ENCODE measurements at places on chromosomes 7 and 10. TPM values are rescaled to one million over a fixed set of nuclear protein-coding genes. Genes with fewer than 3 reads are reported as not detected.

SYT15 gene
- 1.5 TPM for total RNA-seq

DNA sequence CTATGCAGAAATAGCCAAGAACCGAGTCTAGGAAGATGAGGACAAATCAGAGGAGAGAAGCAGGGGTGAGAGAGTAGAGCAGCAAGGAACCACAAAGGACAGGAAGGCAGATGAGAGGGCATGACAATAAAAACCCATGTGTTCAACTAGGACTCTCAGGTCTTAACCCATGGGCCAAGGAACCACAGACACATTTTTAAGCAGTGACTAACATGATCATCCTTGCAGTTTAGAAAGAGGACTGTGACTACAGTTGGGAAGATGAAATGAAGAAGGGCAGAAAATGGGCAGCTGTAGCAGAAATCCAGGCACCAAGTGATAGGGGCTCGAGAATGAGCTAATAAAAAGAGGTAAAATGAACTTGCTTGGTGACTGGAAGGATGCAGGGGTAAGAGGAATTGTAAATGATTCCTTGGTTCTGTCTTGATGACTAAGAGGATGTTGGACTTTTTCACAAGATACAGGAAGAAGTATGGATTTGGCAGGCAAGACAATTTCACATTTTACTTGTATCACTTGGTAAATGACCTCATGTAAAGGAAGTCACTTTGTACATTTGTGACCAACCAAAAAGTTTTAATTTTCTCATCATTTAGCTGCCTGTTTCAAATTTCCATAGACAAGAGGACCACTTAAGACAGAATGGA, 22.8 kb downstream of the SGMS1 start:
- H3K36me3 ChIP-seq = peaks cover 3% of the 10 kb centered on the region
- no peak overlapping the region for H3K4me3 ChIP-seq
- no peak for DNase-seq
- no peak overlapping the region for H3K27ac ChIP-seq

DNA sequence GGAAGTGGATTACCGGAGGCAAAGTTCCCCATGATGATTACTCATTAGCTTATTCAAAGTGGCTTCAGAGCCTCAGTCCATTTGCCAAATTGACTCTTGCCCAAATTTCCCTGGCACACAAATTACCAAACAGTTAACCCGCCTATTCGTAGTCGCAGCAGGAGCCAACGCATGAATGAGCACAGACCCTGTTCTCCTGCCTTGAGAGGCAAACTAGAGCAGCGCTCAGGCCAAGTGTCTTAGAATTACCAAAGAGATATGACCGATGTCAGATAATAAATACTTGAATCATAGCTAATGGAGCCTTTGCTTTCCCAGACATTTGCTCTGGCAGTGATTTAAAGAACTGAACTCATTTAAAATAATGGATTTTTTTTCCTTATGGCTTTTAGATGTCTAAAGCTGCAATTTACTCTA, 64.9 kb downstream of the CTTNBP2 start:
- no peak for DNase-seq
- no peaks in the 10 kb centered on the region for H3K27me3 ChIP-seq
- H3K4me3 ChIP-seq = no peak overlapping the region

DNA sequence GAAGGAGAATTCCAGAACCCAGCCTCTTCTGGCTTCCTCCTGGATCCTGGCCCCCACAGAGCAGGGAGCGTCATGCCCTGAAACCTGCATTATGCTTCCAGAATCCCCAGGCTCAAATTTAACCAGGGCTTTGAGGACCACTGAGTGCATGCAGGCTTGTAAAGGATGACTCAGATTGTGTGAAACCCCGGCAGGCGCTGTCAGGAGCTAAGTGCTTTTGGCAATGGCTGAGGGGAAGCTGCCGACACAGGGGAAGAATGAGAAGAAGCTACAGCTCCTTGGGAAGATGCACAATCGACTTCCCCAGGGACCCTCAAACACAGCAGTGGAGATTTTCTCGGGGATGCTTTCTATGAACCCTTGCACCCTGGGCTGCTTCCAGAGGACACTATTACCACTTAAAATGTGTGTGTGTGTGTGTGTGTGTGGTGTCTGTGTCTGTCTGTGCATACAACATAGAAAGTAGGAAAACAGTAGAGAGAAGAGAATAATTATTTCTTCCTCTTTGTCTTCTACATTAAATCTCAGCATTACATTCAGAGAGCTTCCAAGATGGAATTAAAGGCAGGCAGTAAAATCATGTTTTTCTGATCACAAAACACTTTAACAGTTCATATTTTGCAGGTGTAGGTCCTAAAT, 183.5 kb upstream of the INHBA start:
- no peak overlapping the region for H3K27ac ChIP-seq
- no peaks in the 10 kb centered on the region for H3K27me3 ChIP-seq
- DNase-seq = no peak

UCN3 gene
- not detected for total RNA-seq

DNA sequence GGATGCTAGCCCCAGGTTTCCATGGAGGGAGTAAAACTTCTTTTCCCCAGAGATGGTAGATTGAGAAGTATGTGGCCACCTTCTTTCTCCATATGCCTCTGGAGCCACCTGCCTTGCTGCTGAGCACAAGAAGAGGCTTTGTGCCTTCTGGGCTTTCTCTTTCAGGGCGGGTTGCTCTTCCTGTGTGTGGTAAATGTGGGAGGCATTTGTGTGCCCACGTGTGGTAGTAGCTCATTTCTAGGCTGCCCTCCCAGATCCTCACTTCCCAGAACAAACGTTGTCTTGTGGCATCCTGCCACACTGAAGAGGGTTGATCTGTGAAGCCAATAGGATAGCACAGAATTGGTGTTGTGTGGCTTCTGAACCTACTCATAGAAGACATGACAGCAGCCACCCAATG, 342.0 kb upstream of the PODXL start:
- no peak overlapping the region for H3K4me3 ChIP-seq
- DNase-seq = no peak
- H3K36me3 ChIP-seq = no peaks in the 10 kb centered on the region
- H3K4me1 ChIP-seq = no peaks in the 10 kb centered on the region
- no peaks in the 10 kb centered on the region for H3K27me3 ChIP-seq
- no peak overlapping the region for H3K27ac ChIP-seq

ASB4 gene
- total RNA-seq = not detected

ZNF117 gene
- 3.1 TPM for total RNA-seq

DNA sequence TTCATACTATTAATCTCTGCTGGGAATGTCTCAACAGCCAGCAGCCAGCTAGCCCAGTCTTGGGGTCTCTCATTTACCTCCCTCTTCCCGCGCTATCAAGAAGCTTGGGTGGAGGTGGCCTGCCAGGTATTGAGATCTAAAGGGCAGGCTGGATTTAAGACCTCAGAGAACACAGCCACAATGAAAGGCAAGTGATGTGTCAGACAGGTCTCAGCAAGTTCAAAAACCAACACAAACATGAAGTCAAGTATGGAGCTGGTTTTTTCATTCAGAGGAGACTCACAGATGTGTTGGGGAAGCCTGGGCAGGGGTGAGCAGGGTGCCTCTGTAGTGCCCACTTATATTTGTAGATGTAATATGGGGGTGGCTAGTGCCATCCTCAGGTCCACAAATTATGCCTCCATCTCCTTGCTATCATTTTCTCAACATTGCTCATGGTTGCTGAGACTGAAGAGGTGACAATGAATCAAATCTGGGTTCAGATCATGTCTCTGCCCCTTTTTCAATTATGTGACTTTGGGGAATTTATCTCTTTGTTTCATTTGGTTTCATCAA, 27.7 kb upstream of the CROT start:
- no peaks in the 10 kb centered on the region for H3K4me1 ChIP-seq
- no peak for DNase-seq
- peaks cover 3% of the 10 kb centered on the region for H3K27me3 ChIP-seq
- H3K4me3 ChIP-seq = no peak overlapping the region
- H3K27ac ChIP-seq = no peak overlapping the region
- peaks cover 8% of the 10 kb centered on the region for H3K36me3 ChIP-seq

GBX1 gene
- total RNA-seq = not detected

NFE2L3 gene
- 80.1 TPM for total RNA-seq

DNA sequence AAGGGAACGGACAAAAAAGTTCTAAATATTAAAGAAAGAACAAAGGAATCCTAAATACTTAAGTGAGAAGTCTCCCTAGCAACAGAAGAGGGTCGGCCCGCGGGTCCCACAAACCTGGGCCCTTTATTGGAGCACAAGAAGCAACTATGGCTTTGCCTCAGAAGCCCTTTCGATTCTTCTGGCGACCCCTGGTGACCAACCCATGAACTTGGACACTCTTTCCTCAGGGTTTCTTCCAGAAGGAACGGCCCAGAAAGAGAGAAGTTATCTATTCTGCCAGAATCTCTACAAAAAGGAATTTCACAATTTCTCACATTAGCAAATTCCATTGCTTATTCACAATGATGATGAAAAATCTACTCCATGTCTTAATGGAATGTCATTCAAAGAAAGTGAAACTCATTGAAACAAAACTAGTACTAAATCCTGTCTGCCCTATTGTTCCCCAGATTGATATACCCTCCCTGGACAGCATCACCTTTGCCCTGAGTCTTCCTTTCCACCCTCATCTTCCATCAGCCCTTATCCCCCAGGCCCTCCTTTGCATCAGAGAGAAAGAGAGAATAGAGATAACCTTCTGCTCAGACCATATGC, 43.7 kb downstream of the CPVL start:
- no peak for DNase-seq
- peaks cover 7% of the 10 kb centered on the region for H3K4me1 ChIP-seq
- H3K27me3 ChIP-seq = peaks cover 4% of the 10 kb centered on the region
- no peak overlapping the region for H3K4me3 ChIP-seq
- peak overlapping the region; percentile 6 for H3K27ac ChIP-seq
- H3K36me3 ChIP-seq = no peaks in the 10 kb centered on the region

SYT15B gene
- total RNA-seq = 0.15 TPM

SPAM1 gene
- total RNA-seq = not detected

GRCh38 chr10:89427629-89428028, 13.3 kb downstream of the IFIT5 start:
- H3K27ac ChIP-seq = no peak overlapping the region
- H3K4me3 ChIP-seq = no peak overlapping the region
- peaks cover 14% of the 10 kb centered on the region for H3K27me3 ChIP-seq
- peaks cover 6% of the 10 kb centered on the region for H3K36me3 ChIP-seq
- no peak for DNase-seq

DNA sequence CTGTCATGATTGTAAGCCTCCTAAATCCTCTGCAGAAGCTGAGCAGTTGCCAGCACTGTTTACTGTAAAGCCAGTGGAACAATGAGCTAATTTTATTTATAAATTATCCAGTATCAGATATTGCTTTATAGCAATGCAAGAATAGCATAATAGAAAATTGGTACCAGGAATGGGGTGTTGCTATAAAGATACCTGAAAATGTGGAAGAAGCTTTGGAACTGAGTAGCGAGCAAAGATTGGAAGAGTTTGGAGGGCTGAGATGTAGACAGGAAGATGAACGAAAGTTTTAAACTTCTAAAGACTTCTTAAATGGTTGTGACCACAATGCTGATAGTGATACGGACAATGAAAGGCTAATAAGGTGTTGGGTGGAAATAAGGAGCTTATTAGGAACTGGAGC, 917.4 kb upstream of the POT1 start:
- no peak overlapping the region for H3K4me3 ChIP-seq
- H3K27me3 ChIP-seq = no peaks in the 10 kb centered on the region

DGKB gene
- not detected for total RNA-seq

All from activated T-helper 1 cell treated with anti-CD3 and anti-CD28 coated beads, Interleukin-12 subunit alpha, Interleukin-12 subunit beta, Interleukin-2, Interleukin-4 antibody, amounts not matched to agents 30 ng/mL and 10 ng/mL and 1 ng/mL, durations not matched to agents 14 hours and 24 hours and 36 hours (primary cell).